Activated CD8-positive, alpha-beta memory T cell treated with anti-CD3 and anti-CD28 coated beads, Interleukin-2, amount 50 U/mL, for 4 hours (primary cell): ENCODE measurements at places on chromosomes 5 and 9.

GRCh38 chr9:93317495-93318094, 133.7 kb downstream of the WNK2 start:
- no peak for DNase-seq

DNA sequence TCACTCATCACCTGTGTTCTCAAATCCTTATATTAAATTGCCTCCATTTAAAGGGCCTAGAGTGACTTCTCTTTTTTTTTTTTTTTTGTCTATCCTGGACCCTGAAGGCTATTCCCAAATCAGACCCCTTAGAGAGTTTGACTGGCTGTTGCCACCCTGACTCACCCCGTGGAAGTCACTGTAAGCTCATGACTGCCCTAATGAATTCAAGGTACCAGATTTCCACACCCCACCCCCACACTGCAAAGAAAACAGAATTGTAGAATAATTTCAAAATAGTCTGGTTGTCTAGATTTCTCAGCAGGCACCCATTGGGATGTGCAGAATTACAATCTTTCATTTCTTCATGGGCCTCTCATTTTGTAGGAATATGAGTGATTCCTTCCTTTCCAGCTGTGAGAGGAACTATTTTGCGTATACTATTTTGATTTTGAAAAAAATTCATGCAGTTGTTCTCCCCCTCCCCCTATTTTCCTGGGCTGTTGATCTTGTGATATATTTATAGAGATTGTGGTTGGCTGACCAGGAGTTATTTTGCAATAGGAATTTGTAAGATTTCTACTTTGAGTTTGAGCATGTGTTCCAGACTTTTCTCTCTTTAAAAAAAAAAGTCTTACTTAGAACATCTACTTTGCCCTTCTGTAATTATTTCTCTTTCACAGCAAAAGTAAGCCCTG, 79.1 kb downstream of the ZNF618 start:
- DNase-seq, result no peak

- DNase-seq, result no peak
These were observed 28.5 kb downstream of the TRIO start for GRCh38 chr5:14171621-14172020.

DNA sequence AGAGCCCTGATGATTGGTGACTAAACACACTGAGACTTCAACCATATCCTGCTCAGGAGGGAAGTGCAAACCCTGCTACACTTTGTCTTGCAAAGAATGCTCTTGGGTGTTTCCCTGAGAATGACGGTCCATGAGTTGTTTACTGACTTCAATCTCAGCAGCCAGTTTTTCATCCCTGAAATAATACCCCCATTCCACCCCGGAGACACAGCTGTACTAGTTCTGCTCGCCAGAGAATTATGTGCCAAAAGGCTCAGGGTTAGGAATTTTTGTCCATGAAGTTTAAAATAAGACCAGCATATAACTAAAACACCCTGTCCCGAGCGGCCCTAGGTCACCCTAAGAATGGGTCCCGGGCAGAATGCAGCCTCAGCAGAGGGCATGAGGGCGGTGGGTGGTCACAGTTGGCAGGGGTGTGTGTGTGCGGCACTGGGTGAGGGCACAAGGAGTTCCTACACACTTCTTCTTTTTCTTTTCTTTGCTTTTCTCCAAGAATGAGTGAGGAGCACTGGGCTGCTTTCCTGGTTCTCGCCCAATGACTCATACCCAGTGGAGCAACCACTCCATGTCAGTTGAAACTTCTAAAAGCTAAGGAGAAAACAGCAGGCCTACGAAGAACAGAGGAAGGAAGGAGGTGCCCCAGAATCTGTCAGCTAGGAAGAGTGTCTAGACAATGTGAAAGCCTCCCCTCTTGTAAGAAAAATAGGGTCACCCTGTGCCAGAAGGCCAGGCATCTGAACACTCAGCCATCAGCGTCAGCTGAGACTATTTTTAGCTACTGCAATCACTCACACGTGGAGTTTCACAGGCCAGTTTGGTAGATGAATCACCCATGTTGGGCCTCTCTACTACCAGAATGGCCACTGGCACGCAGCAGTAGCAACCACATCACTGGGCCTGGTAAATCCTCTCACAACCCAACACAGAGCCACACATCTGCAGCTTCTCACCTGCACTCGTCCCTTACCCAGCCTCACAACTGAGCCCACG, 105.9 kb downstream of the DPYSL3 start:
- no peak for DNase-seq

DNA sequence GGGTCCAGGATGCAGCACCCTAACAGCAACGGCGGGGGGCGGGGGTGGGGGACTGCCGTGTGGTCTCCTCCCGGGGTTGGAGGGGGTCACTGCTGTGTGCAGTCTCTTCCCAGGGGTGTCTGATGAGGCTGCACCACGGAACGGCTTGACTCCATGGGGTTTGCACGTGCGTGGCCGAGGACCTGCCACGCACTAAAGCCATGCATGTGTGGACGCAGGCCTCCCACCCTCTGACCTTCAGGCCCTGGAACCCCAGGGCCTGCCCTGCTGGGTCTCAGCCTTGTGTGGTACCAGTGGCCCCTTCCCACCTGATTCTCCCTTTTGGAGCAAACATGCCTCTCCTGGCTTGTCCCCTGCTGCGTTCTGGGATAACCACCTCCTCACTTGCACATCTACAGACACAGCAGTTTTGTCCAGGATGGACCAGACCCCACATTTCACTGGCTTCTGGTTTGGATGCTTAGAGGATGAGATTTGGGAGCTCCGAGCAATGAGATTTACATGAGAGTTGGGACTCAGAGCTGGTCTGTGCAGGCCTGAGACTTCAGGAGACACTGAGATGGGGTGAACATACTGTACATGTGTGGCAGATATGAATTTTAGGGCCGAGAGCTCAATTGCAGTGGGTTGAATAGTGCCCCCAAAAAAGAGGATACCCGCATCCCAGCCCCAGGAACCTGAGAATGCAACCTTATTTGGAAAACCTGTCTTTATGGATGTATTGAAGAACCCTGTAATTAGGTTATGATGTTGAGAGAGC, 45.8 kb downstream of the SLC12A7 start:
- DNase-seq, result no peak

DNA sequence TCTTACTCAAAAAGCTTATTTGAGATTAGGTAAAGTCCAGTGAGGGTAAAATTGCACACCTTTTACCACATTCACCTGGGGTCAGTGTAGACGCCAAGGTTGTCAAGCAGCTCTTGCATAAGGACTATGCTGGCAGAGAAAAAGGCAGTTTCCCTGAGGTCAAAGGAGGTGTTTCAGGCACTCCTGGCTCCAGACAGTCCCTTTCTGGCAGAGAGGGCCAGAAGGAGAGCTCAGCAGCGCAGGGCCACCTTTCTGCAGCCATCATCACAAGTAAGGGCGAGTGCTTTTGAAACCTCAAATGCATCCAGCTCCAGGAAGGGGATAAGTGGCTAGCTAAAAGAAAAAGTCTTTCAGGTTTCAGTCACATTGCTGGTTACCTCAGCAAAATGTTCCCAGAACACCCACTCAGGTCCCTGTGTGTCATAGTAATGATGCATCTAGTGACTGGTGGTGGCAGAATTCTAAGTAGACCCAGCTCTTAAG, 16.7 kb upstream of the IL13 start:
- no peak for DNase-seq

- no peak for DNase-seq
These were observed 201.7 kb upstream of the TARS1 start for GRCh38 chr5:33238826-33239695.

- DNase-seq, result no peak
These were observed 19.6 kb upstream of the UBTD2 start for GRCh38 chr5:172303162-172303561.

- DNase-seq, result no peak
These were observed 4.5 kb downstream of the DBN1 start for GRCh38 chr5:177468685-177469628.

GRCh38 chr5:77744116-77744515, 32.0 kb downstream of the TBCA start:
- no peak for DNase-seq

- DNase-seq, result no peak
These were observed 47.8 kb downstream of the LPAR1 start for GRCh38 chr9:110990481-110990880.

DNA sequence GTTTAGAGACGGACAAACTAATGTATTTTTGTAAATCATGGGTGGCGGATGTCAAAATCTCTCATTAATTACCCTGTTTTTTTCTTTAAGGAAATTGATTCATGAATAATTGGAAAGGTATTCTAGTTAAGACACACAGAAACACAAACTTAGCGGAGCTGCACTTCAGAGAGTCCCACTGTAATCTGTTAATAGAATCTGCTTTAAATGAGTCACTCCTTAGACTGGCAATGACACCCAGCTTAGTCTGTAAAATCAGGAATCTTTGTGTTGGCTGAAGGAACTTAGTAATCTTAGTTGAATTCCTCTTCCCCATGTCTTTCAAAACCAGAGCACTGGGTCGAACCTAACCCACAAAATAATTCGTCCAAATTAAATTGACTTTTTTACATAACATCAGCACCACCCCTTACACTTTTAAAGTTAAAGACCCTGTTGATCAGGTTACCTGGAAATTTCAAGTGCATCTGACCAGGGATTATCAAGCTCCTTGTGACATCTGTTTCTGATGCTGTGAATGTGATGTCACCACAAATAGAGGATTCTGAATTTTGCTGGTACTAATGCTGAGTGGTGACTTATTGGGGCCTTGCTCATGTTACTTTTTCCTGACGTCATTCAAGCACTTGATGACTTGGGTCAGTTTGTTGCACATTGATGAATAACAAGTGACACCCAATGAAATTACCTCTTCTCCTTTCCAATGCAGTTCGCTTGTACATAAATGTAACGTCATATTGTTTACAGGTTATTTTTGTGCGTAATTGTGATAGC, 313.6 kb downstream of the KCTD16 start:
- no peak for DNase-seq

DNA sequence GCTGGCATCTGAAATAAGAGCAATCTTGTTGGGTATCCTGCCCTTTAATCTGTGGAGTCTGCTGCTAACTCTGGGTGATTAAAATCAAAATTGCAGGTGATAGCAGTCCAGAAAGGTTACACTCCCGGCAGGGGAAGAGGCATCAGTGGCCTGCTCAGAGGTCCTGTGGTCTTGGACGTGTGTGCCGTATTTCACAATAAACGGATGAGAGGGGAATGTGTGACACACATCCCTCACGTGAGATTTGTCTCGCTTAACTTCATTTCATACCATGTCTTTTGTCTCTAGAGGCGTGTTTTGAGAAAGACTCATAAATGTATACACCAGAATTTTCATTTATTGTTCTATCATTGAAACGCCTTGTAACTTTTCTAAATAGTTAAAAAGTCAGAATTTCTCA, 36.6 kb downstream of the FAM240B start:
- DNase-seq, result no peak

DNA sequence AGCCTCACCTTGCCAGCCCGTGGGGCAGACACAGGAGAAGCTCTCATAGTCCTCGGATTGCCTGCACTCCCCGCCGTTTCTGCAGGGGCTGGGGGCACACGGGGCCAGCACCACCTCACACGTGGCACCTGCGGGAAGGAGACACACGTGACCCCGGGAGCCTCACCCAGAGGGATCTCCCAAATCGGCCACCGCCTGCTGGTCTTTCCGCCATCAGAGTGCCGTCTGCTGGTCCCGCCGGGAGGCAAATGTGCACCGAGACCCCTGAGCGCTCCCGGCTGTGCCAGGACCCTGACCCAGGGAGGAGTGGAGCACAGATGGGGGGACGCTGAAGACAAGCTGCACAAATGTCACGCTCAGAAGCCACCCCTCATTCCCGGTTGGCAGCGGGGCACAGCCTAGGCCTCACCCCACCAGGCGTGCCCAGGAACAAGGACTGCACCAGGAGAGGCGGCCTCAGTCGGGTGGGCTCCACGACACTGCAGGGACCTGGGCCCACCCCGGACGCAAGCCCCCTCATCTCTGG, 28.4 kb upstream of the SEC16A start:
- no peak for DNase-seq

GRCh38 chr9:3968891-3969290, 331.0 kb downstream of the GLIS3 start:
- no peak for DNase-seq

GRCh38 chr9:31733166-31733565, 651.3 kb upstream of the ACO1 start:
- no peak for DNase-seq

DNA sequence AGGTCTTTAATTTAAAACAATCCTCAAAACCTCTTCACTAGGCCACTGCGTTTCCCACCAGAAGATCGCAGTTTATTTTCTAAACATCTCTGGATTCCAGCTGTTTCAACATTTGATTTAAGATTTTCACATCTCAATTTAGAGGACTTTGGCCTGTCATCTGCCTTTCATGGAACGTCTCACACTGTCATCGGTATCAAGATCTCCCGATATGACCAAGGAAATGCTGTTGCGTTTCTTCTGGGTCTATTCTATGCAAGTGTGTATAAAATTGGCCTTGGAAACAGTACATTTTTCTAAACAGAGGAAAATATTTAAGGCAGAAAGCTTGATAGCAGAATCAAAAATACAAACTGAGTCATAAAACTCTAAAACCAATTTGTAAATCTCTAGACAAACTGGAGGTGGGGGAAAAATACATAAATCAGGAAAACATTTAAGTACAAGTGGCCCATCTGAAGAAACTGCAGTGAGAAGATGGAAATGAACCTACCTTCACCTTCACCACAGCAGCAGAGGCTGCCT, 53.6 kb upstream of the SIMC1 start:
- no peak for DNase-seq

DNA sequence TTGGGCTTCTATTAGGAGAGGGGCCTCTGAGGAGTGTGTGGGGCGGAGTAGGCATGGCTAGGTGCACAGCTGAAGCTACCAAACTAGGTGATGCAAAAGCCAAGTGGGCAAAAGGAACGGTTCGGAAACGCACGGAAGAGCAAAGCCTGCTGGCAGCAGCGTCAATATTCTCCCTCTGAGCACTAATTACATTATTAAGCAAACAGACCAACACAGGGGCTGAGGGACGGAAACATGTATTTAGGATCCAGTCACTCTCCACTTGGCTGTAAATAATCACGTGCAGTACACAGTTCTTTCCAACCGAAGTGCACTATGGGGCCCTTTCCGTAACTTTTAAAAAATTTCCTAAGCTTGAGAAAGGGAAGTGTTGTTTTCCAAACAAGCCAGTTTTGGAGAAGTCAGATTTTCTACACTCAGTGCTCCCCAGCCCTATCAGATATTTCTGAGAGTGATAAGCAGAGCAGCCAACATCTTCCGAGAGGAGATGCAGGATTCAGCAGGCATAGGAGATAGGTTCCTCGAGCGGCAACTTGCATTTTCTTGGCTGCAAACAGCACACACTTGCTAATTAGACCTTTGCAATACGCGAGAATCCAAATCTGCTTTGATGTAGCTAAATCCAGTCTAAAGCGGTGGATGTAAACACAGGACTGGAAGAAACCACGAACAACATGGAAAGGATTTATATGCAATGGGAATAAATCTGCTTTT, 217.2 kb upstream of the TBCA start:
- no peak for DNase-seq

- no peak for DNase-seq
These were observed 408.1 kb upstream of the ZNF608 start for GRCh38 chr5:125154301-125155110.

- DNase-seq, result no peak
These were observed 43.7 kb upstream of the SH3GL2 start for GRCh38 chr9:17535176-17535575.

GRCh38 chr9:34526026-34526425, 3.2 kb upstream of the ENHO start:
- no peak for DNase-seq
